Mucosa of descending colon (tissue), 3 donors: ENCODE measurements at places on chromosomes 3 and 15. TPM values are rescaled to one million over a fixed set of nuclear protein-coding genes. Genes with fewer than 3 reads are reported as not detected.
A peak's percentile ranks its signal among the peaks of the same experiment; 100 is the strongest.

DNA sequence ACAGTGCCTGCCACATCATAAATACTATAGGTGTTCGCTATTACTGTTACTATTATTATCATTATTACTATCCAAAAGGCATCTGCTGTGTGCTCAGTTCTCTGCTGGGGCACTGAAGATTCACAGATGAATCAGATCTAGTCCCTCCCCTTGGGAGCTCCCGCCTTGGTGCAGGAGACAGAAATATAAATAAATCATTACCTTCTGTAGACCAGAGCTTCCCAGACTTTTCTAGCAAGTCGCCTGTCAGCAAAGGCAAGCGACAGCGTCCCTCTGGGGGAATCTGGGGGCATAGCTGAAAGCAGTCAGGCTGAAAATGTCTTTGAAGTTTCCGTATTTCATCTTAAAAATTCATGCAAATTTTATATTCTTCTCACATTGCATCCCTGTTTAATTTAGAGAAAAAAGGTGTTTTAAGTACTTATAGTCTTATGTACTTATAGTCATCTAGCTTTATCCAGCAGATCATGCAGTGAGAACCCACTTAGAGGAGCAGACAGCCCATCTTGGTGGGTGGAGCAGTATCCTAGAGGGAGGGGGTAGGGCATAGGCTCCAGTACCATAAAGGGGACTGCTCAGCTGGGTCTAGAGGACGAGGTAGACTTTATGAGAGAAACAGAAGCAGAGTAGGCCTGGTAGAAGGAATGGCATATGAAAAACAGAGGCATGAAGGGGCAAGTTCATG is 10.4 kb upstream of the BRPF1 start:
- no peak for DNase-seq

The ZPLD1 gene
- total RNA-seq = not detected

The PRICKLE2 gene
- total RNA-seq = 7.0 TPM

- peak; percentile 40 for DNase-seq
These were observed 185.4 kb downstream of the XXYLT1 start for GRCh38 chr3:195085356-195086130.

DNA sequence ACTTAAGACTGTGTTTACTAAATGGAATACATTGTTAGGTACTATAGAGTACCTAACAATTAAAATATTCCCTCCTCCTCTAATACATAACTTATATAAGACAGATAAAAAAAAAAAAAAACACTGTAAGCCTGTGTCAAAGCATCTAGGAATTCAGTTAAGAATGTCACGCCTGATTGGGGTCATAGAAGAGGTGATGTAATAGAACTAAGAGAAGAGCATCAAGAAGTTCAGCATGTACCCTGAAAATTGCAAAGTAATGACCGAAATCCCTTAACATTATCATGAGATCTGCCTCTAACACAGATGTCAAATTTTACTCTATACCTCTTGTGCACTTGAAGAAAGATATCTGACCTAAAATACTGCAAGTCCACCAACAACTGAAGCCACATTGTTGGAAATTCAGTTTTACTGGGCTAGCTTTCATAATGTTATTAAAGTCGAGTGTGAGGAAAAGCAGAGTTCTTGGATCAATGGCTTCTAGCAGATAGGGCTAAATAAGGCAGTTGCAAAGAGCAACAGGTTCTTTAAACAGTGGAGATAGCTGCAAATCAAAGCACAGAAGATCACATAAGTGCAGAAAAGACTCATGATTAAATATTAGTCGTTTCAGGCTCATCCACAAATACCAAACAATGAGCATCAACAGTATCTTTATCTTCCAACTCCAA is 75.0 kb downstream of the TBL1XR1 start:
- DNase-seq = no peak

The C3orf85 gene
- 13.0 TPM for total RNA-seq

The DUOX1 gene
- 0.70 TPM for total RNA-seq

DNA sequence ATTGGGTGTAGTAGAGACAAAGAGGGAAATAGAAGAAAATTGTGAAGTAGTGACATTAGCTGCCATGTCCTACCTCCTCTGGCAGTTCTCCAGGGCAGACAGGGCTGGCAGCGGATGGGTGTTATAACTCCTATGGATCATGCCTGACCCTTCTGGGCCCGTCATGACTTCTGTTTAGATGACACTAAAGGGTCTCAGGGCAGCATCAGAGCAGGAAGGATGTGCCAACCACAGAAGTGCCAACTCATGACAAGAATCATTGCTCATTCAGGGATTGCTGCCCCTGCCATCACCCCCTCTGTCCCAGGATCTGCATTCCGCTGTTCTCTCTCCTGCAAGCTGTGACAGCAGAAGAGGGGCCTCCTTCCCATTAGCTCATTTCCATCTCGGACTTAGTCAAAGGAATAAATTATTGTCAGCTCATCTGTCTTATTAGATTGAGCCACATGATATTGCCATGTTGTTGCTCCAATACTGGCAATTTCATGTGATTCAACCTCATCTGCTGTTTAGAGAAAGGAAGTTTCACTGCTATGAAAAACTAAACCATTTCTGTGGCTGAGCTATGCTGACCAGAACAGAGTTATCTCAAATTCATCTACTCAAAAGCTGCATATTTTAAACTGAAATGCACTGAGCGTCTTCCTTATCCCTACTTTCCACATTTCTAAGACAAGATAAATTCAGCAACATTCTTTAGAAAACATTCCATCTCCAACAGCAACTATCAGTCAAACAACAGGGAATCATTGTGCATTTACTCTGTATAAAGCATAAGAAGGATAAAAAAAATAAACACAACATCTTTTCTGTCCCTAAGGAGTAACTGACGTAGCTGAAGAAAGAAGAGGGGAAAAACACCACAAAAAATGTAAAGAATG is 271.6 kb downstream of the FHIT start:
- DNase-seq = no peak

The ADGRG7 gene
- total RNA-seq = 9.7 TPM

The TRAIP gene
- 4.0 TPM for total RNA-seq
